ENCODE measurements at places on chromosomes 1 and 21. TPM values are rescaled to one million over a fixed set of nuclear protein-coding genes. Genes with fewer than 3 reads are reported as not detected.
A peak's percentile ranks its signal among the peaks of the same experiment; 100 is the strongest.

PLPPR5 gene
- not detected for total RNA-seq

GPN2 gene
- total RNA-seq: 6.8 TPM

OR4F29 gene
- not detected for total RNA-seq

IL22RA1 gene
- not detected for total RNA-seq

NBPF15 gene
- 45.3 TPM for total RNA-seq

OR2T12 gene
- not detected for total RNA-seq

GBP4 gene
- 2.3 TPM for total RNA-seq

NTRK1 gene
- not detected for total RNA-seq

KCNJ9 gene
- total RNA-seq: not detected

PSMD4 gene
- 200 TPM for total RNA-seq

VHLL gene
- 0.13 TPM for total RNA-seq

WNT2B gene
- 0.51 TPM for total RNA-seq

KIF2C gene
- 9.7 TPM for total RNA-seq

SIM2 gene
- not detected for total RNA-seq

CNST gene
- 15.9 TPM for total RNA-seq

OR6K3 gene
- total RNA-seq: not detected

DNA sequence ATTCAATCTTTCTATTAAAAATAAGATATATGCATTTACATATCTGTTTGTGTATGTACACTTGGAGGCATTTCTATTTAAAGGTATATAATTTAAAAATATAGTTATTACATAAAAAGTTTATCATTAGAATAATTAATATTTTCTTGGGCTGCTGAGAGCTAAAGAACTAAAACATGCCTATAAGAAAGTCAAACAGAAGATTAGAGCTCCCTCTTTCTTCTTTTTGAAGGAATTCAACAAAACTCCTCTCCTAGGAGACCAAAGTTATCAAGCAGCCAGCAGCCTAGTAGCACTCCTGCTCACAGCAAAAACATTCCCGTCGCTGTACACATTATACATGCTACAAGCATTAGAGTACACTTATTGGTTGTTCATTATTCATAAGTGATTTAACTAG lies 216.4 kb downstream of the VAV3 start:
- DNase-seq: no peak

GRCh38 chr1:150609732-150610131 lies 19.7 kb downstream of the ENSA start:
- peak; percentile 39 for DNase-seq

- DNase-seq: no peak
Observed at GRCh38 chr1:44412601-44413000, 7.5 kb downstream of the RNF220 start.

- no peak for DNase-seq
Observed at GRCh38 chr1:44408632-44409602, 3.9 kb downstream of the RNF220 start.

DNA sequence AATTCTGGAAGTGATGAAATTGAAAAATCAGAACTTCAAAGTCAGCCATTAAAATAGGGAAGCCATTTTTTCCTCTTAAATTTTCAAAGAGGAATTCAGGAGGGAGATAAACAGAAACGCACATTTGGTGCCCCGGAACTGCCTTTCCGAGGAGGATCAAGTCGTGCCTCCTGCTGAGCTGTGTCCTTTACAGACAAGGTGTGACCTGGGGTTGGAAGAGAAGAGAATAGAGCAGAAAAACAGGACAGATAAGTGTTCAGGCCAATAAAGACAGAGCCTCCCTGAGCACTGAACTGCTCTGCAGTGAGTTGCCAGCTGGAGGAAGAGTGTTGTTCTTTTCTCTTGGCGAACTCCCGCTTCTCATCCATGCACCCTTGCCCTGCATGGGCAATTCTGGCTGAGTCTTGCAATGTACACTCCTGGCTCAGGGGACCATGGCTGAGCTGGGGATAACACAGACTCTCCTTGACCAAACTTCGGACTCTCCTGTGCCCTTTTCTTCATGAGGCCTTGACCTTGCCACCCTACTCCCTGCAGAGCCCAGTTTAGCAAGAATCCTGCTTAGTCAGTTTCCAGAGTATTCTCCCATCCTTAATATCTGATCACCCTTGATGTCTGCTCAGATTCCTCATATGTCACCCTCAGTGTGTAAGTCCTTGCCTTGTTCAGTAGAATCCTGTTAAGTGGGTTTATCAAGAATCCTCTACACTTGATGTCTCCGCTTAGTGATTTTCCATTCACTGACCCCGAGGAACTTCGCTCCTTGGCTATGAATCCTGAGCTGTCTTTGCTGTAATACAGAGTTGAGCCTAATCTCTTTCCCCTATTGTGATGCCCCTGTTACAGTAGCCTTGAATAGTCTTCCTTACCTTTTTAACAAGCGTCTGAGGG lies 1.3 kb upstream of the MTARC1 start:
- no peak for DNase-seq

- no peak for DNase-seq
Observed at GRCh38 chr1:223299553-223299952, 64.4 kb downstream of the SUSD4 start.

GRCh38 chr1:43937179-43937865 lies 3.7 kb downstream of the ARTN start:
- no peak for DNase-seq

DNA sequence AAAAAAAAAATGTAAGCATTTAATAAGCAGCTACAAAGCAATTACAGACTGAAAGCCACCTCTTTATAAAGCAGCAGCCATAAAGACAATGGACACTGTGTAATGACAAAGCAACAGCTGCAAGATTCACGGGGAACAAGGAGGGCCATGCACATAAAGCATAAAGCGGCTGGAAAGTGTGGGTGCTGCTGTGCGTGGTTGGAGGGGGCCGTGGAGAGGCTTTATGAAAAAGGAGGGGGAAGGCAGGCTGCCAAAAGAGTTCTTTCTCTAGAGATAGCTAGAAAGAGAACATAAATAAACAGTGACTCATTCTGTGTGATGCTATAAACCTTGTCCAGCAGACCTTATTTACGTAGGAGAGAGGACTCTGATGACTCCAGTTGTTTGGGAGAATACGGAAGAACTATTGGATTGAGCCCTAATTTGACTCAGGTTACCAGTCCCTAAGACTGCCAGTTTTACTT lies 49.3 kb downstream of the ADAMTS1 start:
- no peak for DNase-seq

DNA sequence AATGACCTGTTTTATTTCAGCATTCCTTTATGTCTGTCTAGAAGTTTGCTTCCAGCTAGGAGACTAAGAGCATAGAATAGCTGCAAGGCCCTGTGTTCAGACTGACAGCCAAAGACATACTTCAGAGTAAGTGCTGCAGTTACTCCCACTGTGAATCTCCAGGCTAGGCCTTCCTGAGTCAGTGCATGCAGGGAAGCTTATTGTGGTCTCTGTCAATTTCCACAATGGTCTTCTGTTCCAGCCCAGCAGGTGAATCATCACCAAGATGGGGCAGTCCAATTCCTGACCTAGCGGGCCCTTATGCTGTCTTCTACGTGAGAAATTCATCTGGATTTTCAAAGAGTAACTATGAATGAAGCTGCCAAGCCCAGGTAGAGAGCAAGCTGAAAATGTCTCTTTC lies 146.3 kb upstream of the C8B start:
- DNase-seq: no peak

DNA sequence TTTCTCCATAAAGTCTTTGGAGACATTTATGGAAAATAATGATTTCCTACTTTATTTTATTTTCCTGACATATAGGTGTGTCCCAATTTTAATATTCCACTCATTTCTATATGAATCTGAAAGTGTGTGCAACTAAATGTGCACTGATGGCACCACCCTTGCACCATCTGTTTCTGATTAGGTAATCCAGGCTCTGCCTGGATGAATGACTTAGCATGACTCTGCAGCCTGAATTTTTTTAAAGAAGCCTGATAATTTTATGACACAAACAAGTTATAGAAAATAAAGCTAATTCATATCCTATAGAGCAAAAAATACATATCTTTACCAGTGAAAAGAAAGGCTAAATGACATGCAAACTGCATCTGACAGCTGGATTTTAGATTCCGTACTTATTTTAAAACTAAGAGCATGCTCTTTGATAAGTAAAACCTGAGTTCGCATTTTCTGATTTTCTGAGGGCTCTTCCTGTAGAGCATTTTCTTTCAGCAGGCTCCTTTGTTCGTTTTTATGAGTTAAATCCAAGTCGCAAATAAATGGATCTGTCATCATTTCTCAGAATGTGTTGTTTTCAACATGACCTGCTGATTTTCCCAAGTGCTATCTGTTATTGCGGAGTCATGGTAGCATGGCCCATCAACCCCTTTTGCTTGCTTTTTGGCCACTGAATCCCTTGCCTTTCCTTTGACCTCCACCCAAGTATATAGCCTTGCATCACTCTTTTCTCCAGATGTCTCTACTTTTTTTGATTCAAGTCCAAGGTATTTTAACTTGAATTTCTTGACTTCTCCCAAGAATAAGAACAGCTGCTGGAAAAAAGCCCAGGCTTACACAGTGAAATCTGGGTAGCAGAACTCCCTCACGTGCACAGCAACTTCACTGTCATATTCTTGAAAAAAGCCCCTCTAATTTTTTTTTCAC lies 52.8 kb upstream of the LYPLAL1 start:
- DNase-seq: no peak

- no peak for DNase-seq
Observed at GRCh38 chr1:231171623-231172197, 9.9 kb downstream of the TRIM67 start.

GRCh38 chr1:176222196-176222595 lies 15.1 kb upstream of the COP1 start:
- no peak for DNase-seq

DNA sequence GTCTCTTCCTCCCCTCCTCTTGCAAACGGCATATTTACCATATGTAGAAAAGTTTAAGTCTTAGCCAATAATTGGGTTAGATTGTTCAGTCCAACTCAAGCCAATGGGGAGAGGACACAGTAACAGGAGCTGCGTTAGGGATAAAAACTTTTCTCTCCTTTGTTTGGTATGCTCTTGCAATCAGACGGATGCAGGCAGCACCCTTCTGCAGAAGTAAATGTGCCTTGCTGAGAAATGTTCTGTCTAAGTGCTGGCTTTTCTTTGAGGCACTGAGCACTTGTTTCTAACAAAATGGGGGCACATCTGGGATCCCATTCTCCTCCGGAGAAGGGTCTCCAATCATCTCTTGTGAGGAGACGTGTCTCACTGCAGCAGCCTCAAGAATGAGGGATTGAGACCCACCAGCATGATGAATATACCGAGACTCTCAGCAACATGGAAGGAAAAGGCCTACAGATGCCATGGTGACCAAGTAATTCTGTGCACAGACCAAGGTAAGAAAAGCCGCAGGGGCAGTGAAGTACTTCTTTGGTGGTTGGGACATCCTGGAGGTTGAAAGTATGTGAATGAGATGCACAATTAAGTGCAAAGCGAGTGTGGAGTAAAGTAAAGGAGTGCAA lies 20.7 kb upstream of the GNG4 start:
- no peak for DNase-seq

DNA sequence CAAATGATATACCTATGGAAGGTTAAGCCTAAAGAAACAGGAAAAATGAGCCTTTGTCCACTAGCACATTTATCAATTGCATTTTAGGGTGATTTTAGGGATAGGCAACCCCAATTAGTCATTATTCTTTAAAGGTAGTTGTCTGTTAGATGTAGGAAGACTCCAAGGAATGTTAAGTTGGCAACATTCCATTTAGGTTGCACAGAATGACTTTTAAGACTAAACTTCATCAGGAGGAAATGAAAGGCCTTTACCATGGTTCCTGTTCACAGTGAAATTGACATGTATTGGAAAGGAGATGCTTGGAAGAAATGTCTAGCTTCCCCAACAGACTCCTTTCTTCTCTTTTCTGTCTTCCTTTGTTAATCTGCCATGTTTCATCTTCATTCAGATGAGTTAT lies 1.6 kb upstream of the APOBEC4 start:
- DNase-seq: no peak

DNA sequence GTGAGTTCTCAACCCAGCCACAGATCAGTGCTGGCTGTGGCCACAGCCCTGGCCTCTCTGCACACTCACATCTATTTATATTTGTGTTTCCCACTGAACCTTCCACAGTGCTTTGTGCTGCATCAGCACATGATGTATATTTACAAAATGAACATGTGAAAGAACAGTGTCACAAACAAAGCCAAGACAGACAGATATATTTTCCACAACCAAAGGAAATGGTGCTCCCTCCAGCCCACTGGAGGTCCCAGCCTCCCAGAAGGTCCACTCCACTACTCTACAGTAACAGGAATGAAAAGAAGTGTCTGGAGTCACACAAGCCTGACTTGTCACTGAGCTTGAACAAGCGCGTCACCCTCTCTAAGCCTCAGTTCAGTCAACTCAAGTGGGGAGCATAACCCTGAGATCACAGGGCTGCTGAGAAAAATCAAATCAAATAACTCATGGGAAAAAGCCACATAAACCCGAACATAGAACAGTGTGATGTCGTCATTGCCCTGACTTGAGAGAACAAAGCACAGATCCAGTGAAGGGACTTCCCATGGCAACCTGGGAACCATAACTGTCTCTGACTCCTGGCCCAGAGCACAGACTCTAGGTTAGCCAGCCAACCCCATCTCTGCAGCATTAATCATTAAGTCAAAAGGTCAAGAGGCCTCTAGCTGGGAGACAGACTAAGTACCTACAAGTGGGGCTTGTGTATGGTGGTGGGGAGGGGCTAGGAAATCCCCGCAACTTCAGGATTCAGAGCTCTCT lies 121.2 kb downstream of the TRABD2B start:
- no peak for DNase-seq

- DNase-seq: peak; percentile 67
Observed at GRCh38 chr1:201488830-201489589, 17.9 kb downstream of the CSRP1 start.

DNA sequence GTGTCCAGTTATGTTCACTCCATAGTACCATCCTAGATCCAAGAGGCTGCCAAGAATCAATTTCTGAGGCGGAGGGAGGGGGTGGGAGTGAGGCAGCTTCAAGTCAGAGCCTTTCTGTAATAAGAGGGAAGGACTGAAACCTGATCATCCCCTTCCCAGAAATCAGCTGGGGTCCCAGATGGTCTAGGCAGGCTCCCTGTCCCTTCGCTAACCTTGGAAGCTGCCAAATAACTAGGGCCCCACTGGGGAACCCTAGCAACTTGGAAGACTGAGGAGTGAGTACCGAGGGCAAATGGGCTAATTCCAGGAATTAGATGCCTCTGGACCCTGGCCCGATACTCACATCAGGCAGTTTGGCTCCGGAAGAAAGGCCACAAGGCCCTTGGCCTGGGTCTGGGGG lies 113.3 kb downstream of the NAV1 start:
- DNase-seq: no peak

DNA sequence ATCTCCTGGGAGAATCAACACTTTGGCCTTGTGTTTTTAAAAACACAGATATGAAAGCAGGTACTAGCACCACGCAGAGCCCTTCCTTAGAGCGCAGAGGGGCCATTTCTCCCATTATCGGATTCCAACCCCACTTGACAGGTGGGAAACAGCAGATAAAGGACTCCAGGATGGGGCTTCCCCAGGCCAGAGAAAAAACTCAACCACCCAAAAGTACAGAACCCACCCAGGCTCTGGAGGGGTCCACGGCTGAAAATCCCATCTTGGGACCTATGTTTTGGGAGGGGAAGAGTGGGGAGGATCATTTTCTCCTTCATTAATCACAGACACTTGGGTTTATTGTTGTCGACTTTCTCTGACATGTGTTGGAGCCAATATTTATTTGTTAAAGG lies 27.1 kb upstream of the COL18A1 start:
- no peak for DNase-seq

- DNase-seq: no peak
Observed at GRCh38 chr1:53086491-53087070, 24.6 kb downstream of the PODN start.

GRCh38 chr1:152190589-152190988 lies 31.6 kb upstream of the RPTN start:
- no peak for DNase-seq

All from dermis microvascular lymphatic vessel endothelial cell (primary cell).